CD14-positive monocyte (primary cell): ENCODE measurements at places on chromosomes 13 and 19. TPM values are rescaled to one million over a fixed set of nuclear protein-coding genes. Genes with fewer than 3 reads are reported as not detected.

DNA sequence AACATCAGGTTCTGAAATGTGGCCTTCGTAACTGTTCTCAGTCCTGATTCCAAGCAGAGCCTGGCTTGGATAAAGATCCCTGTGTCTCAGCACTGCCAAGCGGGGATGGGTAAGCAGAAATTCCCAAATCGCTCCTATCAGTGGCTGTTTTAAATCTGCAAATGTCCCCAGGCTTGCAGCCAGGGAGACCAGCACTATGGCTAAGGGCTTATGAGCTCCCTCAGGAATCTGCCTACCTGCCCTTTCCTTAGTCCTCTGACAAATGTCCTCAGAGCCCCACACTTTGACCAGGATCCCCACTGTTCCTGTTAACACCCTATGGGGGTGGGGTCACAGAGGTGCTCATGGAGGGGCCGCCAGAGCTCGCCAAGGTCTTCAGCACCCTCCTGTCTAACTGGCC is 1062.8 kb downstream of the UQCRFS1 start:
- DNase-seq: no peak

DNA sequence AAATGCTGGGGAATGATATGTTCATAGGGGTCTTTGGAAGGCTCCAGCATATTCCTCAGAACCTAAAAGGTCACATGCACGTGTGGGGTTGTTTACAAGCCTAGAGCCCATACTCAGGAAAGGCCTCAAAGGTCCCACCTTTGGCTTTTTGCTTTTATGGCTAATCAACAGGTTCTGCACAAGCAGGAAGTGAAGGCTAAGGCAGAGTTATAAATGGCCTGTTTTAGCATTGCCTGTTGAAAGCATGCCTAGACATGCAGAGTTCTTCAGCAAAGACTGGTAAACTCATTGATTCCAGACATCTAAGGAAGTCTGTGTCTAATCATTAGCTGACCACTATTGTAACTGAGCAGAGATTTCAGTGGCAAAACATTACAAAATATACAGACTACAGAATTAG is 198.3 kb downstream of the KCNRG start:
- DNase-seq: no peak

- peak; percentile 24 for DNase-seq
Observed at GRCh38 chr19:58021541-58022282, 12.1 kb upstream of the ZSCAN1 start.

- no peak for DNase-seq
Observed at GRCh38 chr13:93687261-93687660, 460.7 kb downstream of the GPC6 start.

DNA sequence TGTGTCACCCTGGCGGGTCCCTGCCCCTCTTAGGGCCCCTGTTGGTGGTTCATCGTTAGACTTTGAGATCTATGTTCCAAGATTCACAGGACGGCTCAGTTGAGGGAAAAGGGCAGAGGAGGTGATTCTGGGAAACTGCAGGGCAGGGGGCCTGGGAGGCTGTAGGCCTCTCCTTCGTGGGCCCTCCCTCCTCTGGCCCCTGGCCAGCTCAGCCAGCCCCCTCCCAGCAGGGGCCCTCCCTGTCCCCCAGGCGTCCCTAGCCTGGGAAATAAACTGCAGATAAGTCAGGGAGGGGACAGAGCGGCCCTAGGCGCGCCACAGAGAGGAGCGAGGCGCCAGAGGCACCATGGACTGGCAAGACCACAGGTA is 6.5 kb downstream of the HIF3A start:
- DNase-seq: no peak

Gene RDH8
- polyA plus RNA-seq: not detected

Gene FAM32A
- 88.3 and 92.2 TPM in 2 replicates for polyA plus RNA-seq

Gene RGCC
- 4.3 TPM for polyA plus RNA-seq

Gene CD209
- 1.8 TPM for polyA plus RNA-seq

DNA sequence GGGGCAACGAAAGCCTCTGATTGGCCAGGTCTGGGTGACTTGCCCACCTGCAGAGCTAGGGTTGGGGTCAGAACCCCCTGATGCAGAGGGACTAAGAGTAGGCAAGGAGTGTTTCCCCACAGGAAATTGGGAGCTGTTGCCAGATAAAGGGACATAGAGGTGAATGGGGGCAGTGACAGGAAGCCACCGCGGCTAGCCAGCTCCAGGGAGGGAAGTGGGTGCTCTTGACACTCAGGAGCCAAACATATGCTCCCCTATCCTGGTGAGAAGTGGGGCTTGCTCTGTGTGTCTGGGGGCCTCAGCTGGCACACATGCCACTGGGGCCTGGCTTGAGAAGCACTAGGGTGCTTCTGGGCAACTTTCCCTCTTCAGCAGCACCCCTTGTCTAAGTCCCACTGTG is 26.0 kb downstream of the WDR88 start:
- DNase-seq: peak; percentile 9

DNA sequence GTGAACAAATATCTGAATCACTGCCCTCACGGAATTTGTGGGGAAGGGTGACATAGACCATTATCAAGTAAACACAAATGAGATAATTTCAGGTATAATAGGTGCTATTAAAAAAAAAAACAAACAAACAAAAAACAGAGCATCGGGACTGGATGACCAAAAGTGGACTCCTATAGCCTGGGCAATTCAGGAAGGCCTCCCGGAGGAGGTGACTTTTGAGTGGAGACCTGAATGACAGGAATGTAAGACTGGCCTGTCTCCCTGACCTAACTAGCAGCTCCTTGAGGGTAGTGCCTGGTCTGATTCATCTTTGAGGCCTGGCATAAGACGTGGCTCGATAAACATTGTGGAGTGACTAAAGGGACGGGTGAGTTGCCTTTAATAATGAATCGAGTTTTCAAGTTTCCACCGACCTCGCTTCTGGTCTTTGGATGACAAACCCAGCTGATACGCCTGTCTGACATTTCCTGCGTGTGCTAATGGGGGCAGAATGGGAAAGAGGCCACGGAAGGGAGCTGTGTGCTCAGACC is 6.8 kb downstream of the KLK10 start:
- no peak for DNase-seq

- DNase-seq: no peak
Observed at GRCh38 chr19:52662631-52663030, 24.5 kb upstream of the ZNF83 start.

Gene CBLC
- polyA plus RNA-seq: not detected in 2 replicates

Gene RNF113B
- polyA plus RNA-seq: not detected

DNA sequence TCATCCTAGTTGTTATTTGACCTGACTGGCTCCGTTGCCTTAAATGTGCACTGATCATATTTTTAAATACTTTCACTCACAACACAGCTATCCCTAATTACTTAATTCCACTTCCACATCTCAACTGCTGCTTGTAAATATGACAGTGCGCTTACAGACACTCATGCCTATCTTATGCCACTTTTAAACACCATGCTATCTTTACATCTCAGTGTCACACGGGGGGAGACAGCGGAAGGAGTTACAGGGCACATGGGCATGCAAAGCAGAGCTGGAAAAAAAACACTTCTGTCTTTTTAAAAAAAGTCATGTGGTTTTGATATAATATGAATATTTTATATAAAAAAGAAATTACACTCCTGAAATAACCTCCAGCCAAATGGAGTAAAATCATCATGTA is 44.1 kb downstream of the SMAD9 start:
- no peak for DNase-seq

GRCh38 chr13:109096101-109096500 is 466.7 kb downstream of the MYO16 start:
- DNase-seq: no peak

DNA sequence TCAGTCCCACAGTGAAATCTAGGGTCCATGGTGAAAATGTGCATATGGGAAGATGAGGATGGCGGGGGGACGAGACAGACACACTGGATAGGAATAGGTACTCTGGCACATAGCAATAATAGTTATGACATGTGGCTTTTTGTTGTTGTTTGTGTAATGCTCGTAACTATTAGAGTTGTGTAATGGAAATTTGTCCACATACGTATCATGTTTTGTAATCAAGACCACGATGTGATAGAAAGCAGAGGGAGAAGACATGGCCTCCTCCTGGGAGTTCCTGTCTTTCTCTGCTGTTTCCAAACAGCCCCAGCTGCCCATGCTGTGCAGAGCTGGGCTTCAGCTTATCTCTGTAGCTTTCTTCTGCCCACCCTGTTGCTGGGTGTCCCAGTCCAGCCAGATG is 185.3 kb upstream of the TMTC4 start:
- no peak for DNase-seq

GRCh38 chr19:10374931-10375330 is 5.4 kb downstream of the TYK2 start:
- DNase-seq: peak; percentile 65

DNA sequence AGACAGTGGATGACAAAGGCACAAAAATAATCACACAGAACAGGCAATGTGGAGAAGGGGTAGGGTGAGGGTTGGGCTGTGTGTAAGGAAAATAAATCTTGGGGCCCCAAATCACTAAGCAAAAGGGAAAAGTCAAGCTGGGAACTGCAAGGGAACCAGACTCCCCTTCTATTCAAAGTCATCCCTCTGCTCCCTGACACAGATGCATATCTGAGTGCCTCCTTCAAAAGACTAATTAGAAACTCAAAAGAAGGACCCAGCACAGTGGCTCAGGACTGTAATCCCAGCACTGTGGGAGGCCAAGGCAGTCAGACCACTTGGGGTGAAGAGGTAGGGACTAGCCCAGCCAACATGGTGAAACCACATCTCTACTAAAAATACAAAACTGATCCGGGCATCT is 18.3 kb downstream of the ZNF611 start:
- no peak for DNase-seq

Gene ZNF99
- polyA plus RNA-seq: not detected

- DNase-seq: no peak
Observed at GRCh38 chr19:50877338-50877737, 4.1 kb downstream of the KLK2 start.

DNA sequence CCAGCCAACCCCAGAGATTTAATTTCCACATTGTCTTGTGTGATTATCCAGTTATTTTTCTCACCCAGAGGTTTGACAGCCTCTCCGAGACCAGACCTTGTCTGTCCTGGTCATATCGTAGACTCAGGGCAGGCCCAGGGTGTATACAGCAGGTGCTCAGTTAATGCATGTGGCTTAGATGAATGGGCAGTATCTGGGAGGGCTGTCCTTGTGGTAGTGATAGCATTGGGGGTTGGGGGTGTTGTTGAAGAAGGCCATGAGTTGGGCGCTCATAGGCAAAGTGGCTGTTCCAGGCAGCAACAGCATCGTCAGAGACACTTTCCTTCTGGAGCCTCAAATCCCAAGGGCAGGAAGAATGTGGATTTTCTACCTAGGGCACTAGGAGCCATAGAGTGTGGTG is 16.9 kb downstream of the MAST3 start:
- DNase-seq: no peak

Gene PRKACA
- 231 and 247 TPM in 2 replicates for polyA plus RNA-seq

Gene RETN
- polyA plus RNA-seq: 60.0 TPM

DNA sequence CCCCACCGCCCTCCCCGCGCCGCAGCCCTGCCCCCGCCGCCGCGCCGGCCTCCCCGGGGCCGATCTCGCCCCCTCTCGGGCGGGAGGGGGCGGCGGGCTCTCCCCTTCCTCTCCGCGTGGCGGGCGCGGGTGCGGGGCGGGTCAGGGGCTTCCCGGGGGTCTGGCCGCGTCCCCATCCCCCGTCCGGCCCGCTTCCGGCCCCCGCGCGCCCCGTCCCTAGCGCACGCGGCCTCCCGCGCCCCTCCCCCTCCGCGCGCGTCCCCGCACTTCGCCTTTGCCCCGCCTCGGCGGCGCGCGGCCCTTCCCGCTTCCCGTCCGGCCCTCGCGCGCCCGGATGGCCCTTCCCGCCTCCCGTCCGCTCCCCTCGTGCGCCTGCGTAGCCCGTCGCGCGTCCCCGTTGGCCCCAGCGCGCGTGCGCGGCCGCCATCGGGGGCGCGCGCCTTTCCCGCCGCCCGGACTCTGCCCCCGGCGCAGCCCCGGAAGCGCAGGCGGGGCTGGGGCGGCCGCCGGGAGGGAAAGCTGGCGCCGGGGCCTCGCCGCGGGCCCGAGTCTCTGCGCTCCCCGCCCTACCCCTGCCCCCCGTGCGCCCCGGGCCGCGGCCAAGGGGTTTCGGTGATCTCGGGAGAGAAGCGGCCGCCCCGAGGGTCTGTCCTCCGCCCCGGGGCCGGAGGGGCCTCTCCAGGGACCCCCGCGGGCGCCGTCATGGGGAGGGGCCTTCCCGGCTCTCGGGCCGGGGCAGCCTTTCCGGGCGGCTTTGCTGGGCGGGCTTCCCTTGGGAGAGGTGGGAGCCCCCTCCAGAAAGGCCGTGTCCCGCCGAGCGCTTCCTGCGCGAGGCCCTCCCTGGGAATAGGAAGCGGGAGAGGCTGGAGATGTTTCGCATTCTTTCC is 519 bp downstream of the PTBP1 start:
- peak; percentile 87 for DNase-seq

Gene KLK10
- not detected in 2 replicates for polyA plus RNA-seq

GRCh38 chr19:38806371-38806770 is 6.4 kb downstream of the LGALS4 start:
- DNase-seq: no peak

Gene EHD2
- polyA plus RNA-seq: not detected in 2 replicates

DNA sequence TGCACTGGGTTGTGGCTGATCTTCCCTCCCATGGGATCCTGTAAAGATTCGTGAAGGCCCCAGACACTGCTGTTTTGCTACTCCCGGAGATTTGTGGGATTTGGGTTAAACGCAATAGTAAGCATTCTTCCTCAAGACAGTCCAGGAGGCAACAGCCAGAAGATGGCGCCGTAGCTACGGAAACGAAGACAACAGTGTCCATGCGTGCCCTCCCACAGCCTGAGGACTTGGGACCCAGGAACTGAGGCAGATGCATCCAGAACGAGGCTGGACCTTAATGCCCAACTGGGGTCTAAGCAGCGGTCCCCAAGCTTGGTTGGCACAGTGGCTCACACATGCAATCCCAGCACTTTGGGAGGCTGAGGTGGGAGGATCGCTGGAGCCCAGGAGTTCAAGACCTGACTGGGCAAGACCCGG is 57.6 kb upstream of the ZNF507 start:
- no peak for DNase-seq

- peak; percentile 96 for DNase-seq
Observed at GRCh38 chr19:18388100-18388959, 2.4 kb downstream of the GDF15 start.

Gene IL4I1
- 7.6 TPM for polyA plus RNA-seq

DNA sequence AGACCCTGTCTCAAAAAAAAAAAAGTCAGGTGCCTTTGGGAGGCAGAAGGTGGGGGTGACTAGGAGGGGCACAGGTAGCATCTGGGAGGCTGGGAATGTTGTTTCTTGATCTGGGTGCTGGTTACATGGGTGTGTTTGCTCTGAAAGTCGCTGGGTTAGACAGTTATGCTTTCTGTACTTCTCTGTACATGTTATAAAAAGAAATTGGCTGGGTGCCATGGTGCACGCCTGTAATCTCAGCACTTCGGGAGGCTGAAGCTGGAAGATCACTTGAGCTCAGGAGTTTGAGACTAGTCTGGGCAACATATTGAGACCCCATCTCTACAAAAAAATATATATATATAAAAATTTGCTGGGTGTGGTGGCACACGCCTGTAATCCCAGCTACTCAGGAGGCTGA is 15.1 kb downstream of the NOSIP start:
- no peak for DNase-seq

GRCh38 chr13:37526710-37527473 is 71.7 kb downstream of the POSTN start:
- DNase-seq: no peak

Gene PGLYRP1
- 0.39 TPM for polyA plus RNA-seq

GRCh38 chr19:4122480-4122879 is 1.4 kb downstream of the MAP2K2 start:
- DNase-seq: no peak

- no peak for DNase-seq
Observed at GRCh38 chr19:49438261-49438660, 3.1 kb downstream of the SLC17A7 start.

GRCh38 chr19:55489711-55490477 is 1.7 kb downstream of the SSC5D start:
- no peak for DNase-seq

Gene ATP4A
- polyA plus RNA-seq: not detected in 2 replicates
